ENCODE measurements at places on chromosomes 1 and 21.
A peak's percentile ranks its signal among the peaks of the same experiment; 100 is the strongest.

- peak; percentile 18 for DNase-seq
These were observed 117.0 kb downstream of the CD247 start for GRCh38 chr1:167401260-167401873.

- DNase-seq: peak; percentile 79
These were observed 2.5 kb upstream of the PTGER3 start for GRCh38 chr1:71049951-71050598.

- DNase-seq: no peak
These were observed 207.4 kb downstream of the PDE4B start for GRCh38 chr1:66000033-66000637.

GRCh38 chr1:58939146-58939545, 155.3 kb upstream of the JUN start:
- DNase-seq: no peak

- DNase-seq: no peak
These were observed 748.6 kb upstream of the ADGRL2 start for GRCh38 chr1:81052162-81052561.

DNA sequence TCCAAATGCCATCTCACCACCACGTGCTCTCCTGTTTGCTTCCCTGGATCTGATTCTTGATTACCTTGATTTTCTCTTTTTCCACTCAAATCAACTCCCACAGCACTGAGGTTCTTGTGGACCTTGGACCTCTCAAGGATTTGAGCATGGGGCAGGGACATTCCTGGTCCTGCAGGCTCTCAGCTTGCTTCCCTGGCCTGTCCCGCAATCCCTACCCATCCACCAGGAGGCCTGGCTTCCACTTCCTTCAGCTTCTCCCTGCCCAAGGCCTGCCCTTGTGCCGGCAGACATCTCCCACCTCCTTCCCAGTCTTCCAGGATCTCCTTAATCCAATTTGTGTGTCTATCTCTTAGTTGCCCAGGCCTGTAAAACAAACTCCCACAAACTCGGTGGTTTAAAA, 21.6 kb downstream of the PLA2G2A start:
- DNase-seq: no peak

DNA sequence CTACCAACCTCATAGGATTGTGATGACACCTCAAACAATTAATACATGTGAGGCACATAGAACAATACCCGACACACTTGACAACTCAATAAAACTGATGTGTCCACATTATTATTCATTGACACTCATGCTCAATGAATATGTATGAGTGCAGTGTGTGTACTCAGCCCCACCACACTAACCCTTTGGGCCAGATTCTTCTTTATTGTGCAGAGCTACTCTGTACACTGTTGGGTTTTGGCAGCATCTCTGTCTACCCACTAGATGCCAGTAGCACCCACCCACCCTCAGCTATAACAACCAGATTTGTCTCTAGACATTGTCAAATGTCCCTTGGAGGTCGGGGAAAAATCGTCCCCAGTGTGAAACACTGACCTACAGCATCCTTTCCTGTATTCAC, 10.1 kb downstream of the CASP9 start:
- DNase-seq: no peak

- DNase-seq: no peak
These were observed 7.8 kb upstream of the P3R3URF start for GRCh38 chr1:46183926-46184557.

GRCh38 chr1:200893411-200893901, 1.2 kb upstream of the INAVA start:
- DNase-seq: no peak

DNA sequence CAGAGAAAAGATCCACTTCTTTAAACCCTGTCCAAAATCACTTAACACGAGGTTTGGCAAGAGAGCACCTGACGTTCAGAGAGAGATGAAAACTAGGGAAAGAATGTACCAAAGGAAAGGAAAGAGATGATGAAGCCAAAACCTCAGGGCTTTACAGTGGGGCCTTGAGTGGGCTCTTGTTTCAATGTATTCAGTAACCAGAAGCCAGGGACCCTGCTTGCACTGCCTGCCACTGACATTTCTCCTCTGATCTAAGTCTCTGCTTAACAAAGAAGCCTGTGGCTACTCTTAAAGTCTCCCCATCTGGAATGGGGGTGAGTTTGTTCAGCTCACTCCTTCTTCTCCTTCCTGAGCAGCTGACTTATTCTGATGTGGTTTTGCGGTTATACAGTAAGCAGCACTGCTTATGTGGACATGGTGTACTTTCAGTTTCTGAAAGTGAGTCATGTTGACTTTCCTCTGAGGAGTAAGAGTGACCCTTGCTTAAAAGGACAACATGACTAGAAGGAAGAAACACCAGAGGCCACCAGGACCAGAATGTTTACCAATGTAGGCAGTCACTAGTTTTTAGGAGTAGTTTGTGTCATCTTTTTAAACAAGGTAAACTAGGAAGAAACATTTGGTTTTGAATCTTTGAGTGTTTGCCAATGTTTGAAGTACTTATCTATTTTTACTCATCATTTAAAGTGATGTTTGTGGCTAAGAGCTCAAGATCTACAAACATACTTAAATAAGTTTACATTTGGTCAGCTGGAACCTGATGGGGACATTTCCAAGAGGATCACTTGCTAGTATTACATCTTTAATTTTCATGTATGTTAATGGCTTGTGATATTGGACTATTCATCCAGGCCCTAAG, 87.4 kb downstream of the FASLG start:
- DNase-seq: no peak

- DNase-seq: peak; percentile 6
These were observed 133.4 kb downstream of the PLPPR5 start for GRCh38 chr1:98870959-98871903.

DNA sequence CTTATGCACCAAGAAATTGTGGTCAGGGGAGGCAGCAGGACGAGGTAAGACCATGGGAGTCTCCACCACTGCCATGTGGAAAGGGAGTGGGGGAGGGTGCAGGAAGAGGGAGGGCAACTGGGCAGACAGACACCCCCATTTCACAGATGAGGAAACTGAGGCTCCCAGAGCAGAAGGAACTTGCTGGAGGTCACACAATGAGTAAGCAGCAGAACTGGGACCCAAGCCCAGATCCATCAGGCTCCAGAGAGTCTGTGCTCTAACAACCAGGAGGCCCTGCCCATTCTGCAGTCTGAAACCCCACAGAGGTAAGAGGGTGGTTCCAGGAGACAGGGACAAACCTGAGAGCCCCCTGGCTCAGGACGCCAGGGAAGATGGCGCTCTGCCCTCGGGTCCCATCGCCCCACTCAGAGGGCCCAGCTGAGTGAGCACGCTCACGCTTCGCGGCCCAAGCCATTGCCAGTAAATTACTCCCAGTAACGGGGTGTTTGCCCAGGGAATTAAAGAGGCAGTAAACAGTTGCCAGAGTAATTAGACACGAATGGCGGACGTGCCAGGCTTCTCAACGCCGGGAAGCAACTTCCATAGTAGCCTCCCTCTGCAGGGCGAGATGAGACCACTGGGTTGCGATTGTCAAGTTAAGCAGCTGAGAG, 59.2 kb downstream of the MATN1 start:
- peak; percentile 30 for DNase-seq

DNA sequence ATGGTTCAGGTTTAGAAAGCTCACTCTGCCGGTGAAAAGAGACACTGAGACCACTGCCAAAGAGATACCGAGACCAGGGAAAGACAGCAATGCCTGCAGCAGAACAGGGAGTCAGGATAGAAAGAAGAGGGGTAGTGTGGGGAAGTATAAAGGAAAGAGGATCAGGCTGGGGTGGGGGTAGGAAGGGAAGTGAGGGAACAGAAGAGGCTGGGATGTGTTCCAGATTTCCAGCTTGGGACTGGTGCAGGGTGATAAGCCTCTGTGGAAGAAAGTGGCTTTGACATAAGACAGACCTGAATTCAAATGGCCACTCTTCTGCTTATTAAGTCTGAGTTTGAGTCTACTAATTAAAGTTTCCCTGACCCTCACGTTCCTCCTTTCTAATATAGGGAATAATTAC, 105.9 kb downstream of the PIK3R3 start:
- no peak for DNase-seq

GRCh38 chr1:155940993-155941844, at the start of gene RXFP4:
TSS of gene RXFP4 (plus strand) at chr1:155941638. CDS start at chr1:155941710, 72 bp downstream.
- DNase-seq: no peak

DNA sequence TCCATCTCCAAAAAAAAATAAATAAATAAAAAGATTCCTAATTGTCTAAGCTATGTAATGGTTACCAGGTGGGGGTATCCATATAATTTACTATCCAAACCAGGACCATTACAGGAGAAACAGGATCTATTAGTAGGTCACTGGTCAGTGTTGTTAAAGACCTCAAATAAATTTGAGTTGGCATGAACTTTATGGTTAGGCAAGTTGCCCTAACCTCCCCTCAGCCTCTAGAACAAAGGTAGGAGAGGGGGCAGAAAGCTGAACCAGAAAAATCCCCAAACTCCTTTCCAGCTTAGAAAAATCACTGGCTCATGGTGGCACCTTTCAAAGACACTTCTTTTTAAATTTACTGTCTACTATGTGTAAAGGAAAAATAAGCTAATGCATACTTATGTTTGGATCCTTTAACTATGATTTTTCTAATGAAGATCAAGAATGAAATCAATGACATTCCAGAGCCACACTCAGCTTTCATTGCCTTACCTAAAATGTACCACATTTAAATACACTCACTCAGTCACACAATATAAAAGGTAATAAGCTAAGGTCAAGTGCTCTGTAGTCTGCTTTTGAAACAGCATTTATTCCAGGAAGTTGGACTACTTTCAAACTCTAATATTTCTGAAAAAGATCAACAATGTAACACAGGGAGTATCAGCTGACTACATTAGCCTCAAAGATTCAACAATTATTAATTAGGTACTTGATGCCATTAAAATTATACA, 13.8 kb downstream of the EIF4G3 start:
- no peak for DNase-seq

DNA sequence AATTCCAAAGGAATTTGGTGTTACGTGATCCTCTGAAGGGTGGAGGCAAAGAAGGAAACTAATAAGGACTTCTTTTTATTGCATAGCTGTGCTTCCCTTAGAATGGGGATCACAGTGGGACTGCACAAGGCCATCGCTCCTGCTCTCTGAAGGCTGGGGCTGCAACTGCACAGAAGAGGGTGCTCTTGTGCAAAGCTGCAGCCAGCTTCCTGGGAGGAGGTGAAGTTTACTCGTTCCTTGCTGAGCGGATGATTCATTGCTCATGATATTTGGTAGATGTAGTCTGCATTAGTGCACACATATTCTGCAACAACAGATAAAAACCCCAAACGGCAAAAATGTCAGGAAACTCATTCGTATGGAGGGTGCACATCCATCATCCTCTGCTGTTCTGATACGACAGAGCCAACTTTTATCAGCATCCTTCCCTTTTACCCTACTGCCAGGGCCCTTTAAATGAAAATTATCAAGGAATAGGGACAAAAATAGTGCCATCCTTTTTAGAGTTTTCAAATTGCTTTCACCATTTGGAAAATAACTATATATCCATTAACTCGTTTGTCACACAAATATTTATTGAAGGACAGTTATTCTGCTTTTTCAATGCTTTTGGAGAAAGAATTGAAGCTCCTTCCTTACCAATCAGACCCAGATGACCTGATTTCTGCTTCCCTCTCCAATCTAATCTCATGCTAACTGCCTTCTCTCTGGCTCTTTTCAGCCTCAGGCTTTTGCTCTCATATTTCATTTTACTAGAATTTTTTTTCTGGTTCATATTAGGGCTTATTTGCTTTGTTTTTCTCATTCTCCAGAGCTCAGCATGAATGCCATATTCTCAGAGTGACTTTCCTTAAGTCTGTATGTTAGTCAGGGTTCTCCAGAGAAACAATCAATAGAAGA, 263.6 kb downstream of the DUSP10 start:
- peak; percentile 55 for DNase-seq

- peak; percentile 61 for DNase-seq
These were observed 623 bp downstream of the CAPN2 start for GRCh38 chr1:223712850-223713474.

All from midbrain (tissue), 1 donor.